Fibroblast of lung (primary cell): ENCODE measurements at places on chromosomes 5 and 9. TPM values are rescaled to one million over a fixed set of nuclear protein-coding genes. Genes with fewer than 3 reads are reported as not detected.

CCDC192 gene
- total RNA-seq, result not detected in 2 replicates

ARHGEF39 gene
- under 0.01 and 0.66 TPM in 2 replicates for total RNA-seq

C5orf58 gene
- total RNA-seq, result not detected in 2 replicates

IGFBPL1 gene
- total RNA-seq, result not detected in 2 replicates

WDR38 gene
- total RNA-seq, result not detected in 2 replicates

SWI5 gene
- total RNA-seq, result 35.4 and 35.7 TPM in 2 replicates

GARIN3 gene
- total RNA-seq, result not detected in 2 replicates

PCDHGC3 gene
- total RNA-seq, result 59.0 and 63.4 TPM in 2 replicates

IL3 gene
- not detected in 2 replicates for total RNA-seq

TAF11L10 gene
- not detected in 2 replicates for total RNA-seq

SLIT3 gene
- 4.6 and 8.0 TPM in 2 replicates for total RNA-seq

CDH18 gene
- total RNA-seq, result 0.33 TPM in 1 of 2 replicates, not detected in the other

AFF4 gene
- 37.0 and 54.2 TPM in 2 replicates for total RNA-seq

C9 gene
- total RNA-seq, result under 0.01 and 0.33 TPM in 2 replicates

GRIA1 gene
- total RNA-seq, result 1.8 and 4.5 TPM in 2 replicates

PCDHGB7 gene
- 13.0 and 13.6 TPM in 2 replicates for total RNA-seq

TPPP gene
- total RNA-seq, result 0.17 and 0.26 TPM in 2 replicates

SELENOP gene
- total RNA-seq, result 677 and 809 TPM in 2 replicates

INSL6 gene
- total RNA-seq, result not detected in 2 replicates

PCDHGB1 gene
- total RNA-seq, result 3.1 and 4.3 TPM in 2 replicates

ECM2 gene
- 6.8 and 10.0 TPM in 2 replicates for total RNA-seq

ARSI gene
- 5.9 and 8.5 TPM in 2 replicates for total RNA-seq

PLAC8L1 gene
- total RNA-seq, result not detected in 2 replicates

PTGDS gene
- 89.9 and 90.3 TPM in 2 replicates for total RNA-seq

ZNF483 gene
- total RNA-seq, result 1.5 and 4.3 TPM in 2 replicates

AFAP1L1 gene
- total RNA-seq, result 7.1 and 9.5 TPM in 2 replicates

CDKN2B gene
- total RNA-seq, result 29.0 and 44.9 TPM in 2 replicates

IL17B gene
- not detected in 2 replicates for total RNA-seq

IRX1 gene
- total RNA-seq, result not detected in 2 replicates

CCT5 gene
- total RNA-seq, result 360 and 406 TPM in 2 replicates

LRRC19 gene
- not detected in 2 replicates for total RNA-seq

TTC23L gene
- 0.26 and 0.33 TPM in 2 replicates for total RNA-seq

FGD3 gene
- under 0.01 TPM in 1 of 2 replicates, not detected in the other for total RNA-seq

OR1J4 gene
- total RNA-seq, result not detected in 2 replicates

TLX3 gene
- not detected in 2 replicates for total RNA-seq

C9orf153 gene
- 0.17 and 0.51 TPM in 2 replicates for total RNA-seq

SLC22A4 gene
- total RNA-seq, result 1.3 and 4.1 TPM in 2 replicates

ADAMTSL2 gene
- total RNA-seq, result under 0.01 TPM in 2 replicates

SLC34A3 gene
- not detected in 2 replicates for total RNA-seq

PCDHA1 gene
- total RNA-seq, result under 0.01 TPM in 2 replicates

LCN15 gene
- total RNA-seq, result not detected in 2 replicates
